ENCODE measurements at places on chromosomes 1 and 21.

DNA sequence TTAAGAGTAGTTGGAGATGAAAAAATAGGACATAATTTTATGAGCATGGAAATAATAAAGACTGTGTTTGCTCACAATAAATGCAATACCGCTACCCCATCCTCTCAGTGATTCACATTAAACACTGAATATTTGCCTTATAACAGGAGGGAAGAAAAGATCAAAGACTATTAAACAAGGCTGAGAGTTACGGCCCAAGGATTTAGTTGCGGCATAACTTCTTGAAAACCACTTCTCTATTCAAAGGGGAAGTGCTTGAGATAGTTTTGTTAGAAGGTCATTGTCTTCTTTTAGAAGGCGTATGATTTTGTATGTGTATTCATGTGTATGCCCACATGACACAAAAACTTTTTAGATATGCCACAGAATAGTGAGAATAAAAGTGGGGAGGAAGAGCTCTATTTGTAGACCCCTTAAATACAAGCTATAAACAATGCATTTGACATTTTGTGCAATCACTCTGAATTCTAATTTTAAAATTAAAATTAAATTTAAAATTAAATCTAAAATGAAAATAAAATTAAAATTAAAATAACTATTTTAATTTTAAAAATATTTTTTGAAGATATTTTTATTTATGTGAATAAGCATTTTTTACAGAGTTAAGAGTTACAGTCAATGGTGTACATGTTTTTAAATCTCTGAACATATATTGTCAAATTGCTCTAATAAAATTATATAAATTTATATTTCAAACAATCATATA is 986.6 kb upstream of the ADAMTS5 start:
- no peak for DNase-seq

DNA sequence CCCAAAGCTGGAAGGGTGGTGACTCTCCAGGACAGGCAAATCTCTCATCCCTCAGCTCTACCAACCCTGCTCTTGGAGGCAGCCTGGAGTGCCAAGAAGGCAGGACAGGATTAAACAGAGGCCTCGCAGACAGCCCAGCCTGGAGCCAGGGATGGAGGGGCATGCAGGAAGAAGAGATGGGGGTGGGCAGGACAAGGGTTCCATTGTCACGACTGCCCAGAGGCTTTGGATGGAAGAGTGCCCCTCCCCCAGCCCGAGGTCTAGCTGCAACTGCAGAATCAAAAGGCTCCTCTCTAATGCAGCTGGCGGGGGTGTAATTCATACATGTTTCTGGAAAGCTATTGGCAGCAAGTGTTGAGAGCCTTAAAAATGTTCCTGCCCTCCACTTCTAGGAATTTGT is 8.8 kb downstream of the RAB7B start:
- DNase-seq, result no peak

GRCh38 chr1:157771661-157772425 is 5.1 kb downstream of the FCRL2 start:
- no peak for DNase-seq

- DNase-seq, result no peak
These were observed 16.5 kb downstream of the ADAM30 start for GRCh38 chr1:119879510-119880434.

DNA sequence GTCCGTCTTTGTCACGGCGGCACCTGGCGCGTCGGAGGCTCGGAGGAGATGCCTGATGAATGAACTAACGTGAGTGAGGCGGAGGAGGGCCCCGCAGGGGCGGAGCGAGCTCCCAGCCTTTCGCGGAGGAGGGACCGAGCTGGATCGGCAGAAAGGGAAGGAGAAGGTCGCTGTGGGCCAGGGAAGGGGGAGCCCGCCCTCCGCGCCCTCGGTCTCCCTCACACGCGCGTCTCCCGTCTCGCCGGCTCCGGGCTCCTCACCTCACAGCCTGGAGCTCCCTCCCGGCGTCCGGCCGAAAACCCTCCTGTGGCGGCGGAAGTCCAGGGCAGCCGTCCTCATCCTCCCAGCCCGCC is 519 bp downstream of the ZNF496 start:
- DNase-seq, result peak; percentile 75

GRCh38 chr1:6211731-6212130 is 5.8 kb downstream of the RNF207 start:
- no peak for DNase-seq

GRCh38 chr1:151984313-151984956 is 9.2 kb downstream of the S100A10 start:
- DNase-seq, result peak; percentile 30

GRCh38 chr1:211591980-211592493 is 13.1 kb upstream of the SLC30A1 start:
- DNase-seq, result no peak

DNA sequence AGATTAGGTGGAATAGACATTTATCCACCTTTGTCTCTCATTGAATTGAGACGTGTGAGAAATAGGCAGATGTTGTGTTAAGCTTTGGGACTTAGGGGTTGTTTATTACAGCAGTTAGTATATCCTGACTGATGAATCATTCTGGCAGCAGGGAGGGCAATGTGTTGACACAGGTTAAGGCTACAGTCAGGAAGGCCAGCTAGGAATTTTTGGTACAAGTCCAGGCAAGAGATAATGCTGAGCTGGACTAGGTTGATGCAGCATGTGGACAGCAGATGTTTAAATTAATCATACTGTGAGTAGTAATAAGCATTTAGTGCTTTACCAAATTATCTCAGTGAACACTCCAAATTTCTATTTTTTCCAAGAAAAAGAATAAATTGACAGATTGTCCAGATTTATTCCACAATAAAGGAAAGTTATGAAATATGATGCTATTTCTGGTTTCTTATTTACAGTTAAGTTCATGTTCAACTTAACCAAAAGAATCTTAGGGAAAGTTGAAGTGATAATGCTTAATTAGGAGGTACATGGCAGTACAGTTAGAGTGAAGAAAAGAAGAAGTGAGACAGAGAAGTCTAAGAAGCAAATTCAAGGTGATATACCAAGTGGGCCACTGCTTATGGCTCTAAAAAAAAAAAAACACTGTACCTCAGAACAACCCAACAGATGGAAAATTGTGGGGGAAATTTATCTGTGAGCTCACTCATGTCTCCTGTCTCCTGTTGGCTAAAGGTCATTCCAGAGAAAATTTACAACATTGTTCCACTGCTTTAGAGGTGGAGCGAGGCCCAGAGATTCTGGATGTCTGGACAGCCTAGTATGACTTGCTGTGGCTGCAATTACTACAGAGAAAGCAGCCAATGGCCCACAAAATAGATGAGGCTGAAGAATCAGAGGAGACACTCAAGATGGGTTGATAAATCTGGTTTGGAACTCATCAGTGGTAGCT is 102.7 kb upstream of the C21orf91 start:
- no peak for DNase-seq

- DNase-seq, result no peak
These were observed 205.8 kb downstream of the SLC45A1 start for GRCh38 chr1:8523666-8524206.

DNA sequence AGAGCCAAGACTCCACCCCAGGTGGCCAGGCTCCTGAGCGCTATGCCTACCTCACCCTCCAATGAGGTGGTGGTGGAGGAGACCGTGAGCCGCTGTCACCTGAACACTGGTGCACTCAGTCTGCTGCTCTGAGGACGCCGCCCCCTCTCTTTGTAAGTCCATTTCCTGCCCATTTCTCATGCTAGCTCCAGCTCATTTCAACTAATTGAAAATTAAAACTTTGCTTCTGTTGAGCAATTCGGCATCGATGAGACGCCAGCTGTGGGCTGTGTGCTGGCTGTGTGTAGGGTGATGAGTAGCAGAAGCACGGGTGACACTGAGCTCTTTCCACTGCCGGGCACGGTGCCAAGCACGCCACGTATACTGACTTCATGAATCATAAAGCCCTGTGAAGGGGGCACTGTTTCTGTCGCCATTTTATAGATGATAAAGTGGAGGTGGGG is 11.2 kb downstream of the TNFRSF1B start:
- peak; percentile 94 for DNase-seq

DNA sequence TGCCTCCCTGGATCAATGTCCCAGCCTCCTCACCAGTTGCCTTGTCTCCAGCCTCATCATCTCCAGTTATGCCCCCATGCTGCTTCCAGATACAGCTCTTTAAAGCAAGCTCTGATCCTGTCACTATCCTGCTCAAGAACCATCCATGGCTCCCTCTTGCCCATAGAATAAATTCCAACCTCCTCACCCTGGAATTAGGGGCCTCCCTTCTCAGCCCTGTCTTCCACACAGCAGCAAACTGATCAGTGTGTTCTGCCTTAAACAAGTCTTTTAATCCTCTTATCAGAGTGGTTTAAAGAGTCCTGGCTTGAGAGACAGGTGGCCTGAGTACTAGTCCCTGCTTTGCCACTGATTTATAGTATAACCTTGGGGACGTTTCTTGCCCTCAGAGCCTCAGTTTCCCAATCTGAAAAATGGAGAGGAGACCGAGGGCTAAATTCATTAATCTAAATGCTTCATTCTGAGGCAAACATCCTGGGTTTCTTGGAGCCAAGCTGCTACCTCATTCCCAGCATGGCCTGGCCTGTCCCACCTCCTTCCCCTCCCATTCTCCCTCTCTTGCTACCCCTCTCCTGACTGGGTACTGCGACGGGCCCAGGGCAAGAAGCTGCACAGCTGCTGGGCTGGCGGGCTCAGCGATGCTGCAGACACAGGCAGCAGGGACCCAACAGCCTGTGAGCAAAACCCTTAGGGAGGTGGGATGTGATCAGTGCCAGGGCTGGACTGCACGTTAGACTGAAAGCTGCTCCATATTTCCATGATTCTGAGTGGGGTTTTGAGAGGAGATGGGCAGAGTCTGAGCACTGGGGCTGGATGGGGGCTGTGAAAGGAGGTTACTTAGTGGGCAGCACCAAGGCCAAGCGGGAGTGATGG is 221.4 kb downstream of the PTPRU start:
- DNase-seq, result no peak

DNA sequence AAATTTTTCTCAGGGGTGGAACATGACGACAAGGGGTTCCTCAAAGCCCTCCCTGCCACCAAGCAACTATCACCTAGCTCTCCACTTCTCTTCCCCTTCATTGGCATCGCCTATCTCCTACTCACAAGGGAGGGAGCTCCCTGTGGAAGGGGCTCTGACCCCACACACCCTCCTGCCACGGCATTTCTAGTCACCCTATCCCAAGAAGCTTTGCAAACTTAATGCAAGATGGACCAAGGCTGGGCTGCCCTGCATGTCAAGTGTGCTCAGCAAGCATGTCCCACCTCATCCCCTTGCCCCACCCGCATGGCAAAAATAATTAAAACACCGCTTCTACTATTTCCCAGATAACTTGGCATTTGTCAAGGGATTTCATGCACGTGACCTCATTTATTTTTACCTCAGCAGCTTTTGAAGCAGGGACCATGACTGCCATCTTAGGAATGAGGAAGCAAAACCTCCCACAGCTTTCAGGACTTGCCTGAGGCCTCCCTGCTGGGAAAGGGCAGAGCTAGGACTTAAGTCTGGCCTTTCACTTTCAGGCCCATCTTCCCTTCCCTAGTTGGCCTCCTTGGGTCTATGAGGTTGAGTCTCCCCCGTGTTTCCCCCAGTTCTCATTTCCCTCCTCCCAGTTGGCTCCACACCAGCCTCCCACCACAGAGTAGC is 161.3 kb downstream of the TSEN15 start:
- no peak for DNase-seq

DNA sequence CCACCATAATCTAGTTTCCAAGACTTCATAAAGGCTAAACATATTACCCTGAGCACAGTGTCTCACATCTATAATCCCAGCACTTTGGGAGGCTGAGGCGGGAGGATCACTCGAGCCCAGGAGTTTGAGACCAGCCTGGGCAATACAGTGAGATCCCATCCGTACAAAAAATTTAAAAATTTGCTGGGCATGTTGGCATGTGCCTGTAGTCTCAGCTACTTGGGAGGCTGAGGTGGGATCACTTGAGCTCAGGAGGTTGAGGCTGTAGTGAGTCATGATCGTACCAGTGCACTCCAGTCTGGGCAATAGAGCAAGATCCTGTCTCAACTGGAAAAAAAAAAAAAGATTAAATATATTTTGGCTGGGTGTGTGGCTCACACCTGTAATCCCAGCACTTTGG is 90.1 kb downstream of the PTPN14 start:
- no peak for DNase-seq
